Fibroblast of lung (primary cell): ENCODE measurements at places on chromosomes 11 and 22. TPM values are rescaled to one million over a fixed set of nuclear protein-coding genes. Genes with fewer than 3 reads are reported as not detected.

Gene LGR4
- 2.8 and 6.4 TPM in 2 replicates for total RNA-seq

Gene SERPING1
- 17.2 and 20.0 TPM in 2 replicates for total RNA-seq

Gene GP1BB
- 1.8 and 2.1 TPM in 2 replicates for total RNA-seq

Gene MED19
- total RNA-seq = 15.2 and 16.0 TPM in 2 replicates

Gene ADM2
- total RNA-seq = 2.8 and 5.8 TPM in 2 replicates

Gene MUC2
- not detected in 2 replicates for total RNA-seq
